Activated naive CD8-positive, alpha-beta T cell treated with anti-CD3 and anti-CD28 coated beads, Interleukin-2, amount 10 ng/mL, durations not matched to agents 7 days and 5 days (primary cell): ENCODE measurements at places on chromosomes 5 and 9. TPM values are rescaled to one million over a fixed set of nuclear protein-coding genes. Genes with fewer than 3 reads are reported as not detected.

The SPINK7 gene
- not detected for total RNA-seq

The RETREG1 gene
- 50.9 TPM for total RNA-seq

The IL5 gene
- not detected for total RNA-seq

The LHX6 gene
- total RNA-seq: not detected

The MEGF10 gene
- not detected for total RNA-seq

The BHMT2 gene
- not detected for total RNA-seq

The LCN9 gene
- total RNA-seq: not detected

The FYB1 gene
- total RNA-seq: 355 TPM

The CDH10 gene
- total RNA-seq: not detected

The ZNF879 gene
- 8.1 TPM for total RNA-seq

The GDNF gene
- total RNA-seq: not detected

The TMEM215 gene
- not detected for total RNA-seq

The TPD52L3 gene
- not detected for total RNA-seq

The TTC23L gene
- not detected for total RNA-seq

DNA sequence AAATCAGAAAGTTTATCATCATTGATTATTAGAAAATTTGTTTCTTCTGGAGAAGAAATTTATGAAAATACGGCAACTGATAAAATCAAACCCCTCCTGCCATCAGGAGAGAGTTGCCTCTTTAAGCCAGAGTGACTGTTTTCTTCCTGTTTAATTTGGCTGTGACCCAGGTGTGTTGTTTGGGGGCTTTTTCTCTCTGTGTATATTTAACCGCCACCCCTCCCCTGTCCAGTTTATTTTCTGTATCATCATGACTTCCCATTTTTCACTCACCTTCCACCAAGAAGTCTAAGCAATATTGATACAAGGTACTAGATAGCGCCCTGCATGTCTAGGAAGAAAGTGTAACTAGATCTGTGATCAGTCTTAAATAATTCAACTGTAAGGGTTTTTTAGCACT lies 50.1 kb downstream of the FAM78A start:
- no peak for DNase-seq

DNA sequence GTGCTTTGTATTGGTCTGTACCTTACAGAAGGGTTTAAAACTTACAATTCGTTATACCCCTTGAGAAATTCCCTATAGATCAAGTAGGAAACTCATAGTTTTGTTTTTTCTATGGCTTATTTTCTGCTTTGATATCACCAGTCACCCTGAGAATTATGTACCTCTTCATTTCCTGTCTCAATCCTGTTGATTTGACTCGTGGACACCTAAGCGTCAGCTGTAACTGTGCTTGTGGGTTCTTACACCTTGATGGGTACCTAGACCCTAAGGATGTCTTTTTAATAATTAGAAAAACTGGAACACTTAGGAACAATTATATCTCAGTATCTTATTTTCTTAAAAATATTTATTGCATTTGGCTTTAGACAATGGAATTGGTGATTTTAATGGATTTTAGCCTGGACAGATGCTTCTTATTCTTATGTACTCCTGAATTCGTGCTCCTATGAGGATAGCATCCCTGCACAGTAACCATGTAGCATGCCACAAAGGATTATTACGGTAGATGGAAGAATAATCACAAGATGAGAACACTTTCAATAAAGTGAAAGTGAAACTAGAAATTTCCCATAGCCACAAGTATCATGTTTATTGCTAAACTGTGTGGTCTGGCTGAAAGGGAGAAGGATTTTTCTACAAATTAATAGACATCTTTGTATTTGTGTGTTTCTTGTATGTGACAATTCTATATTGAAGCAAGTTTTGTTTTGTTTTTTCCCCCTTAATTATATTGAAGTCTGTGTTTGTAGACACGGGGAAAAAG lies 1920.3 kb upstream of the WWC1 start:
- no peak for DNase-seq

- no peak for DNase-seq
Measured at GRCh38 chr5:167308466-167308865, 983.0 kb upstream of the WWC1 start.

DNA sequence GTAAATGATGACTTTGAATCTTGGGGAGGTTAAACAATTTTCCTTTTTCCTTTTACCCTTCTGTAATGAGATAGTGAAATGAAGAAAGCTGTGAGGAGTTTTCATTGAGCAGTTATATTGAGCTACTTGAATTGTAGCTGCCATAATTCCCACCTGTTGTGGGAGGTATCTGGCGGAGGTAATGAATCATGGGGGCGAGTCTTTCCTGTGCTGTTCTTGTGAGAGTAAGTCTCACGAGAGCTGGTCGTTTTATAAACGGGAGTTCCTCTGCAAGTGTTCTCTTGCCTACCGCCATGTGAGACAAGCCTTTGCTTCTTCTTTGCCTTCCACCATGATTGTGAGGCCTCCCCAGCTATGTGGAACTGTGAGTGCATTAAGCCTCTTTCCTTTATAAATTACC lies 258.4 kb downstream of the FER start:
- no peak for DNase-seq

GRCh38 chr9:87890837-87891236 lies 8.2 kb downstream of the SPATA31E1 start:
- no peak for DNase-seq

GRCh38 chr5:41427505-41427904 lies 82.9 kb downstream of the PLCXD3 start:
- DNase-seq: no peak

DNA sequence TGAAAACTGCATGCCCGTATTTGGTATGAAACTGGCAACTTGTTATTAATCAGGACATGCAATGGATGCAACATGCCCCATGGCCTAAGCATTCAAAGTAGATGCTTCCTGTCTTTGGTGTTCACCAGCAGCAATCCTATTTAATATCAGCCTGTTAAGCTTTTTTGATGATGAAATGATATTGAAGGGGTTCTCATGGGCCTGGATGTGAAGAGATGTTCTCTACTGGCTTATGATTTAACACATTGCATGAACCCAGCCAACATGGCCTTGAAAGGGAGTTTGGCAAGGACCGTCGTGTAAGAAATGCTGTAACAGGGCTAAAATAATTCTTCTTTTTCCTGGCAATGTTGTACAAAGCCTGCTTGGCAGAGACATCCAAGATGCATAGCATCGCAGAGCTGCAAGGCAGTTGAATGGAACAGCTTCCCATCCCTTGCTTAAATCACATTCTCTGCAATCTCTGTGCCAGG lies 111.2 kb downstream of the SMARCA2 start:
- DNase-seq: no peak

- no peak for DNase-seq
Measured at GRCh38 chr5:142411656-142412425, 87.0 kb upstream of the SPRY4 start.

DNA sequence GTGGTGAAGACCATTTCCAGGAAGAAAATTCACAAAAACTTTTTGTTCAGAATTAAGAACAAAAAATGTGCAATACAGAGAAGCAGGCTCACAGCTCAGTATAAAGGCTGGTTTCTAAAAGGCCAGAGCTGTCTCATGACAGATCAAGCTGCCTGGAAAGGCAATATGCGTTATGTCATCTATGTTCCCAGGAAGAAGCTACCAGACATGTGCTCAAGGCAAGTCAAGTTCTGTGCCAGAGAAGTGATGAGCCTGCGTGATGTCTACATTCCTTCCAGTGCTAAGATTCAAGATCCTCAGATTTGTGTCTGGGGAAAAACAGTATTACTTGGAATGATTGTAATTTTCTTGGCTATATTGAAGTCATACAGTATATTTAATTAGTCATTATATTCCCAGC lies 104.3 kb downstream of the PDE4D start:
- DNase-seq: no peak

DNA sequence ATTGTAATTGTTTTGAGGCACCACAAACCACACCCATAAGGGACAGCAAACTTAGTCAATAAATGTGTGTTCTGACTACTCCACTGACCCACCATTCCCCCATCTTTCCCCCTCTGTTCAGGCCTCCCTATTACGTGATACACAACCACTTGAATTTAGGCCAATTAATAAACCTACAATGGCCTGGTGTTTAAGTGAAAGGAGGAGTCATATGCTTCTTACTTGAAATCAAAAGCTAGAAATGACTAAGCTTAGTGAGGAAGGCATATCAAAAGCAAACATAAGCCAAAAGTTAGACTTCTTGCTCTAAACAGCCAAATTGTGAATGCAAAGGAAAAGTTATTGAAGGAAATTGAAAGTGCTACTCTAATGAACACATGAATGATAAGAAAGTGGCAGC lies 14.6 kb downstream of the ZBTB43 start:
- no peak for DNase-seq

- no peak for DNase-seq
Measured at GRCh38 chr9:120916588-120916987, 10.0 kb downstream of the TRAF1 start.

DNA sequence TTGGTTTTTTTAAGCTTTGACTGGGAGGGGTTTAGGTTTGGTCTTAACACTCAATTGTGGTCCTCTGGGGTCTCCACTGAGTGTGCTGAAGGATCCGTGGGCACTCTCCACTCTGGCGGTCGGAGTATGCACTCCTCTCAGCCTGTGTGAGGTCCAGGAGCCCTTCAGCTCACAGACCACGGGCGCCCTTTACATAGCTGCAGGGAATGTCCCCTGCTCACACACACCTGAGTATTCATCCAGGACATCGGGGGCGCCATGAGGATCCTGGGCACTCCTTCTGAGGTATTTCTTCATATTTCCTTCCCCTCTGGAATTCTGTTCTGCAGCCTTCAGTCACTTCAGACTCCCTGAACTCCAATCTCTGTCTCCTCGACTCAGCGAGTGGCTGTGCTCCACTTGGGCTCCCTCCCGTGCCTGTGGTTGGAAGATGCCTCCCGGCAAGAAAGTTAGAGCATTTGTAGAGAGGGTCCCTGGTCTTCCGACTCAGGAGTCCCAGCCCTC lies 12.5 kb downstream of the TRIP13 start:
- DNase-seq: no peak

- DNase-seq: no peak
Measured at GRCh38 chr9:110340306-110340705, 2.6 kb upstream of the TXNDC8 start.

DNA sequence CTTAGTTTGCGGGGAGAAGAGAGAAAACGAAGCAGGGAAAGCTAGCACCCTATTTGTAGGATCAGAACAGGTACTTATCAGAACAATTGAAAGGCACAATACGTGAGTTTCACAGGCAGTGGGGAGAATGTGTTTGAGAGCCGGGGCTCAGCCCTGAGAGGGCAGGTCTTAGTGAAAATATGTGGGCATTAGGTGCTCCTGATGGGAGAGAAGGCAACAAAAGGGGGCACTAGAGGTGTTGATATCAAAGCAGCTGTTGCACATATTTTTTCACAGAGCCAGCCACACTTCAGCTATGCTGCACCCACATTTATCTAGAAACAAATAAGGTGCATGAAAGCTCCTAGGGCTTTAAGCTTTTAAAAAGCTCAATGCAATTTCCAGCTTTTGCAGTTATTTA lies 99.7 kb upstream of the MAN2A1 start:
- DNase-seq: no peak

- DNase-seq: no peak
Measured at GRCh38 chr5:54261596-54261995, 48.8 kb downstream of the ARL15 start.

- DNase-seq: no peak
Measured at GRCh38 chr5:171678646-171679045, 107.0 kb upstream of the SMIM23 start.

- no peak for DNase-seq
Measured at GRCh38 chr9:92762781-92763708, 1.6 kb downstream of the BICD2 start.

GRCh38 chr5:82387819-82388166 lies 109.6 kb upstream of the RPS23 start:
- no peak for DNase-seq

GRCh38 chr9:14062586-14063221 lies 251.2 kb downstream of the NFIB start:
- DNase-seq: no peak

DNA sequence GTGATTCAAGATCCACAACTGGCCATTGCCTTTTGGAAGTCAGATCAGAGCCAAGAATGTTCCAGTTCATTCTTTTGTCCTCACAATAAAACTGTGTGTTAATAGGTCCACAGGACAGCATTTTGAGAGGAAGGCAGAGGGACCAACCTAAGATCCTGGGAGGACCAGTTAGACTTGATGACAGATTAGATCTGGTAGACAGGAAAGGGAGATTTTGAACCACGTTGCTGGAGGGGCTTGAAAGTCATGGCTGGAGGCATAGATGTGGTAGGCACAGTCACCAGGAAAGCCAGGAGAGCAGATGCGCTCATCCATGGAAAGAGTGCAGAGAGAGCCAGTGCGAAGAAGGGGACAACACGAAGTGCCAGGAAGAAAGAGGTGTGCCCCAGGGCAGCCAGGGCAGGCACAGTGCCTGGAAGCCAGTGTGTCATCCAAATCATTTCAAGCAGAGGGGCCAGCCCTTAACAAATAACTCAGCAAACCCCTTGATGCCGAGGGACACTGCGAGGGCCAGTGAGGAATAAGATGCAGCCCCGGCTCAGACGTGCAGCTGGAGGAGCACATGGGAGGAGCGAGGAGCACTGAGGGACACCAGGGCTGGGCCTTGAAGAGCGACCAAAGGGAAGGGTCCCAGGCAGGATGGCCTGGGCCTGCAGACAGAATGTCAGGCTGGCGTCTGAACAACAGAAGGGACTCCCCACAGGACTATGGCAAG lies 12.8 kb upstream of the SLC2A8 start:
- DNase-seq: no peak

DNA sequence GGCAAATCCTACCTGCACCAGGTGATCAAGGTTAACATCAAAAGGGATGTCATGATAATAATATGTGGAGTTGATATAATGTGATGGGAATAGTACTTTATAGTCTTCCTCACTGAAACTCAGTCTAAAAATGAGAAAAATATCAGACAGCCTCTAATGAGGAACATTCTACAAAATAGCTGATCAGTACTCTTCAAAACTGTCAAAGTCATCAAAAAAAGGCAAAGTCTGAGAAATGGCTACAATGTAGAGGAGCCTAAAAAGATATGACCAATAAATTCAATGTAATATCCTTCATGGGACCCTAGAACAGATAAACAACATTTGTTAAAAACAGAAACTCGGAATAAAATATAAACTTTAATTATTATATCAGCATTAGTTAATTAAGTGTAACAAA lies 95.7 kb downstream of the CEMIP2 start:
- no peak for DNase-seq

DNA sequence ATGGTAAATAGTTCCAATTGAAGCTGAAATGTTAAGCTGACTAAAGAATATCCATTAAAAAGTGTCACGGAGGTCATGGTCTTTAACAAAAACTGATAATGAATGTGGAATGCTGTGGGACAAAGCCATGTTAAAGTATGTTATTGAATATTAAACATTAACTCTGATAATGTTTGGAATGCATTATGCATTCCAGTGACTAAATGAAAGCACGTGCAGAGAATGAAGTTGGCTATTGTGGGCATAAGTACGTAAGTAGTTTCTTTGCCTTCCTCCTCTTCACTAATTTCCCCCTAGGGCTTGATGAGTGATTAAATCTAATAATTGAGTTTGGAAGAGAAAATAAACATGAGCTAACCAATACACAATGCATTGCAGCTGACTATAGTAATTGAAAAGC lies 640.4 kb upstream of the CDH10 start:
- no peak for DNase-seq

DNA sequence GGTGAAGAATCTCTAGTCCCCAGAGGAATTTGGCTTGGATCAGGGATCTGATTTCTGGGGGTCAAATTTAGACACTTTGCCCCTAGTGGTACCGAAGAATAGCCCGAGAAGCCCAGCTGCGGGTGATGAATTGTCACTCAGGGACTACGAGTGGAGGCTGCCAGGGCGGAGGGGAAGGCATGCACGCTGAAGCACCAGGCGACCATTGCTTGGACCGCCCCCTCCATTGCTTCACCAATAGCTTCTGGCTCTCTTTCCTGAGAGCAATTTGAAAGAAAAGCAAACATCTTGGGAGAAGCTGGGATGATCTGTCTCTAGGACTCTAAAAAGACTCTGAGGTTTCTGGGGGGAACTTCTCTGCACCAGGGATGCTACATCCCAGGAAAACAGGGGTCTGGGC lies 137.6 kb downstream of the CRB2 start:
- DNase-seq: no peak
